ENCODE measurements at places on chromosomes 16 and 17.

DNA sequence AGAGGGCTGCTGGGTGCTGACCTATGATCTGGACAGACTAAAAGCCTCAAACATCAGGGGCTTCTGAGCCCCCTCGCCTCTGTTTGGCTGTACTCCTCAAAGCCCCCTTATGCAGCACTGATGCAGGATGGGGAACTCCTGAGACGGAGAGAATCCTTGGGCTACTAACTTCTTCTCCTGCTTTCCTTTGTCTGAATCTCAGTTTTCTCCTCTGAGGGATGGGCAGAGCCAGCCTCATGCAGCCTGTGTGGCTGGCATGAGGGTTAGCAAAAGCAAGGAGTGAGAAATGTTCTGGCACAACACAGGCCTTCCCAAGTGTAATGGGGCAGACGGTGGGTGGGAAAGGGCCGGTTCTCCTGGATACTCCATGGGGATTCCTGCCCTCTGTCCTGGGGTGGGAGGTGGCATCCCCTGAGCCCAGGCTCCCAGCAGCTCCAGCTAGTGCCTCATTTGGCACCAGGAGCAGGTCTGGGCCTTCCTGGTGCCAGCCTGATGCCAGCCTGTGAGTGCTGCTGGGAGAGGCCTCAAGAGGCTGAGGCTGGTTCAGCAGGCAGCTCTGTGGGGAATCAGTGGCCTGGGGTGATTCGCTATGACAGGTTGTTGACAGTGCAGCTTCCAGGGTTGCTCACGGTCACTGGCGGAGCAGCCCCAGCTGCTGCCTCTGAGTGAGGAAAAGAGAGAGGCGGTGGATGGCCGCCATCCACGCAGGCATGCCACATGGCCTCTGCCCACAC is 4.0 kb upstream of the BRD7 start:
- no peak for DNase-seq

DNA sequence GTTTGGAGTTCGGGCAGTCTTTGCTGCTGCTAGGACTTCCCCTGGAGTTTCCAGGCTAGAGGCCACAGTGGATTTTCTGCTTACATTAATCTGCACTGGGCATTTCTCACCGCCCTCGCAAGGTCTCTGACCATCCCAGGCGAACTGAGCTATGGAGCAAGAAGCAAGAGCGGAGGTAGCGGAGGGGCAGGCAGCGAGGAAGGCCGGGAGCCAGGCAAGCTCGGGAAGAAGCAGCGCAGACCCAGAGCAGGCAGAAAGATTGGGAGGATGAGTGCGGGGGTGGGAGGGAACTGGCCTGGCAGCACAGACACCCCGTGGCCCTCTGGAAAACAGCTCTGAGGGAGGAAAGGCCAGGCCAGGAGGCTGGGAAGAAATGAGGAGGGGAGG is 3.8 kb downstream of the COTL1 start:
- no peak for DNase-seq

DNA sequence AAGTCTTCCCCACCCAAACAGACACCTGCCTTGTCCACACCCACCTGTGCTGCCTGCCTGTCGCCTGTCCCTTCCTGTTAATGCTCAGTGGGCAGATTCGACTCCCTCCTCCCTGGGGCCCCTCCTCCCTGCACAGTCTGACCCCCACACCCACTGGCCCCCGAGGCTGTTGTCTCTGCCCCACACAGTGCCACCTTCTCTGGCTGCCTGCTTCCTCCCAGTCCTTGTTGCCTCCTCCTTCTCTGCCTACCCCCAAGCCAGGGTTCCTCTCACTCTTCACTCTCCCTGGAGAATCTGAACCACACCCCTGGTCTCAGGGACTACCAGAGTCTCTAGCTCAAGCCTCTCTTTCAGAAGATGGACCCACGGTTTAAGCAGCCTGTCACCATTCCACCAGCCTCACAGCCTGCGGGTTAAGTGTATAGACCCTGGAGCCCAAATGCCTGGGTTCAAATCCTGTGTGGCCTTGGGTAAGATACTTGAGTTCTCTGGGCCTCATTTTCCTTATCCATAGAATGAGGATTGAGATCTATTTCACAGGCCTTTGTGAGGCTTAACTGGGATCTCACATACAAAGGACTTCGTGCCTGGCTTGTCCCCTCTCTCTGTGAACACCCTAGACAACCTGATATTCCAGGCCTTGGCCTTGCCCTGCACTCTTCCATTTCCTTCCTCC is 3.8 kb upstream of the ARHGAP23 start:
- no peak for DNase-seq

GRCh38 chr17:49518346-49519078 is 23.4 kb downstream of the NGFR start:
- DNase-seq: no peak

DNA sequence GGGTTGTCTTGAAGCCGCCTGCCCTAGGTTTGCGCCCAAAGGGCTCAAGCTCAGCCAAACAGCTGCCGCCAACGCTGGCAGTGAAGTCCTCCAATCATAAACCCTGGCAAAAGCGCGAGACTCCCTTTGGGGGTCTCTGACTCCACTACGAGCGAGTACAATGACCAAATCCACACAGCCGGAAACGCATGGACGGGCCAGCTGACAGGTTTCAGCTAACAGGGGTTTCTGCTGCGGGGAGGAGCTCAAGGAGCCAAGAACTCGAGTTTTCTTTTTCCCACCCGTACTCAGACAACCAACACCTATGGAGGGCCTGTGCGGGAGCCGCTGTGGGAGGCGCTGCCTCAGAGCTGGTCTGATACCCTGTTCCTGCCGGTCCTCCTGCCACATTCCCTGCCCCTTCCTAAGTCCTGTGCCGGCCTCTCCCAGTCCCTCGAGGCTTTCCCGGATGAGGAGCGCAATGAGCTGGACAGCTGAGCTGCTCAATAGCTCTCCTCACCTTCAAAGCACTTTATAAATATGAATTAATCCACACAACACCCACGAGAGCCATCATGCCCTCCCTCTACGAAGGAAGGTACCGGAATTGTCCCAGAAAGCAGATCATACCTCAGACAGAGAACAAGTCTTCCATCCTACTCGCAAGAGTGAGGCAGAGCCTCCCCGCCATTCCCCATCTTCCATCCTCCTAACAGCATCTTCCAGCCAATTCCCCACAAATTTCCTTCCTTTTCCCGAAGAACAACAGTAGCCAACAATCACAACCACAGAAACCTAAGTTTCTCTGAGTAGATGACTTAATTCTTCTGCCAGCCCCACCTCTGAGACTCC is 6.1 kb downstream of the ABR start:
- DNase-seq: no peak

DNA sequence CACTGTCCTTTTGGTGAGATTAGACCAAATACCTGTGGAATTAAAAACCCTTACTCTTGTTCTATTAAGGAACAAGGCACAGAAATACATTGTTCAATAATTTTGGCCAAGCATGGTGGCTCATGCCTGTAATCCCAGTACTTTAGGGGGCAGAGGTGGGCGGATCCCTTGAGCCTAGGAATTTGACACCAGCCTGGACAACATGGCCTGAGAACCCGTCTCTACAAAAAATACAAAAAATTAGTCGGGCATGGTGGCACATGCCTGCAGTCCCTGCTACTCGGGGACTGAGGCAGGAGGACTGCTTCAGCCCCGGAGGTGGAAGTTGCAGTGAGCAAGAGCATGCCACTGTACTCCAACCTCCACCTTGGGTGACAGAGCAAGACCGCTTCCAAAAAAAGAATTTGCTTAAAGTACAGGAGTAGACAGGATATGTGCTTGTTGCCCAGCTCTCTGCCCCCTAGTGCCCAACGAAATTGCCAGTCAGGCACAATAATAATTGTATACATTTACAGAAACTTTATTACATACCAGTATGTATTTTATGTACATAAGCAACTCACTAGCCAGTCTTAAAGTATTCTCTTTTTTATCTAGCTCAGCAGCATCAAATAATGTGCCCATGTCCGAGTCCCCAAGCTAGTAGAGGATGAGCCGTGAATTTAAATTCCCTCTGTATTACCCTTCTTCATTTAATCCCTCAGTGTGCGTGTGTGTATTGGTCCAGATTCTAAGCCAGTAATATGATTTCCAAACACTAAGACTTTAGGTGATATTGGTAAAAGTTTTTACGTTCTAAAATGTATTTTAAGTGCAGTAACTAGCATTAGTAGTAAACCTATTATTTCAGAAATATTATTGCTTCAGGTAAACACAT is 1.4 kb downstream of the THUMPD1 start:
- DNase-seq: no peak

- no peak for DNase-seq
These were observed 368.6 kb downstream of the SHISA9 start for GRCh38 chr16:13269905-13270528.

DNA sequence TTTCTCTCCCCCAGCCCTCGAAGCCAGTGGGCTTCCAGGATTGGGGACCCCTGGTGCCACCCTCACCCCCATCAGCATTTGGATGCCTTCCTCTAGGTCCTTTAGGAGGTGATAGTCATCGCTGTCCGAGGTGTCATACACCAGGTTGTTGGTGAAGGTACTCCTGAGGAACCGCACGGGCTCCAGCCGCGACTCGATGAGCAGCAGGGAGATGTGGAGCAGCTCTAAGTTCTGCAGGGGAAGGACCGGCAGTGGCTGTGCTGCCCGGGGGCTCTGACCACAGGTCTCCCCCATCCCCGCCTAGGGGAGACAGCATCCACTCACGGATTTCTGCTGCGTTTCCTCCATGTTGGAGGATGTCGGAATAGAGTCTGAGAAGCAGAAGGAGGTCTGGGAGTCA is 962 bp downstream of the CSHL1 start:
- DNase-seq: no peak

GRCh38 chr17:16583781-16584180 is 14.8 kb upstream of the ZNF287 start:
- DNase-seq: no peak

- no peak for DNase-seq
These were observed 24.0 kb upstream of the SSTR5 start for GRCh38 chr16:1048442-1049112.

DNA sequence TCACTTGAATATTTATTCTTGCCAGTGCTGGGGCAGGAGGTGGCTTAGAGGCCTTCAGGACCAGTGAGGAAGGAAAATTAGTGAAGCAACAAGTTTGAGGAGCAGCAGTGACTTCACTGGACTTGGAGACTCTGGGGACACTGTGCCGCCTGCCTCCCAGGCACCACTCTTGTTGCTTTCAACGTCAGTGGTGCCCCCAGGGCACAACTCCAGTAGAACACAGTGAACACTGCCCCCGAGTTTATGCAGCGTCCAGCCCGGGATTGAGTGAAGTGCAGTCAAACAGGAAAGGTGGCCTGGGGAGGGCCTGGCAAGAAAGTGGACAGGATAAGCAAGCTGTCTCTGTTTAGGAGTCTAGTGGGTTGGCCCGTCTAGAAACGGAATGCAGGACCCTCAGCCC is 24.4 kb upstream of the NAT9 start:
- no peak for DNase-seq

- DNase-seq: no peak
These were observed 55.8 kb downstream of the MYH13 start for GRCh38 chr17:10316801-10317542.

GRCh38 chr17:5571281-5571680 is 13.0 kb downstream of the NLRP1 start:
- DNase-seq: no peak

GRCh38 chr16:8623634-8624033 is 2.1 kb downstream of the METTL22 start:
- DNase-seq: no peak

- no peak for DNase-seq
These were observed 3.9 kb downstream of the UTS2R start for GRCh38 chr17:82375359-82376041.

- no peak for DNase-seq
These were observed 13.3 kb downstream of the ARL2BP start for GRCh38 chr16:57258226-57258909.

DNA sequence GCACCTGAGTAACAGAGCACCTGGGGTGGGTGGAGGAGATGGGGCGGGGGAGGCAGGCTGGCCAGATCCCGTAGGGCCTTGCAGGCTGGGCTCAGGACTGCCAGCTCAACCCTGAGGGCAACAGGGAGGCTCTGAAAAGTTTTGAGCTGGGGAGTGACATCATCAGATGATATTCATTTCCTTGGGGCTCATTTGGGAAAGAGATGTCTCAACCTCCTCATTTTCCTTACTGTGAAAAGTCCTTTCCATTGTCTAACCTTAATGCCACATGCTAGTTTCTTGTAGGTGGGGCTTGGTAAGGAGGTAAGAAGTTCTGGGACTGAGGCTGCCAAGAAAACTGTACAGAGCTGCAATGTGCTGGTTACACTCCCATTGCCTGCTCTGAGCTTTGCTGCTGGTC is 3.7 kb downstream of the TNS4 start:
- no peak for DNase-seq

- no peak for DNase-seq
These were observed 44.8 kb downstream of the STAT5A start for GRCh38 chr17:42333053-42333452.

- DNase-seq: no peak
These were observed 3.8 kb upstream of the RNF157 start for GRCh38 chr17:76243826-76244679.

GRCh38 chr16:77227745-77228144 is 28.5 kb downstream of the SYCE1L start:
- DNase-seq: no peak

DNA sequence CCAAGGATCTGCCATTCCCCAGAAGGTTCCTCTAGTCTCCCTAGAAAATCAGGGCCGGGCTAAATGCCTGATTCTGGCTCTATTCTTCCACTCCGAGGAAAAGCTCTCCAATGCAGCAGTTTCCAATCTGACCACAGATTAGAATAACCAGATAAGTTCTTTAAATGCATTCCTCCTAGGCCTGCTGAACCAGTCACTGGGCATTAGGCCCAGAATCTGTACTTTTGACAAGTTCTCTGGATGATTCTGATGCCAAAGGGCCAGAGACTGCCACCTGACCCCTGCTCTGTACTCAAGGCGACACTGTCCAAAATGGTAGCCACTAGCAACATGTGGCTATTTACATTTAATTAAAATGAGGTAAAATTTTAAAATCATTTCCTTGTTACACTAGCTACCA is 22.3 kb downstream of the MAP3K14 start:
- no peak for DNase-seq

- DNase-seq: no peak
These were observed 15.3 kb downstream of the ZC3H7A start for GRCh38 chr16:11781773-11782172.

DNA sequence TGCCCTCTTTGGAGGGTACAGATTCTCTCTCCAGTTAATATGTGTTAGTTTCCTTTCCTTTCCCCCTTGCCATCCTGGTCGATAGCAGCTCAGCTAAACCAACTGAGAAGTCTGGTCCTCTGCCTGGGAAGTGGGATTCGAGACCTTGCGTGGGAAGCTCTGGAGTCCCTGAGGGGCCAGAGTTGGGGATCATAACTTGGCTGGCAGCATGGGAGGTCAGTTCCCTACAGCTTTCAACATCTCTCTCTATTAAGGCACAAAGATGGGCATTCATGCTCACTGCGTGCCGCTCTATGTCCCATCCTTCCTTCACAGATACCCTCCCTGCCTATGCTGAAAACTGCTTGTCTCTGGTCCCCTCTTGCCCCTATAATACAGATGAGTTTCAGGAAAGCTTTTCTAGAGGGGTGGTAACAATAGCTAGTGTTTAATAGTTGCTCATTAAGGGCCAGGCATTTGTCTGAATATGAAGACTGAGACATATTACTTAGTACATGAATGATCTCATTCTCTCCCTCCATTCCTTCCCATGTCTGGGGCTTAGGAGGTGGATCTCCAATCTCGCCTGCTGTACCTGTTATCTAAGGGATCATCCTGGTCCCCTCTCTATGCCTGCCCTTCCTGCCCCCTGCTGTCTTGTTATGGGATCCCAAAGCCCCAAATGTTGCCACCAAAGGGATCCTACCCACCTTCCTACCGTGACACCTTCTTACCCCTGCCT is 10.8 kb downstream of the THRA start:
- no peak for DNase-seq
